ENCODE measurements at places on chromosomes 16 and 17.

DNA sequence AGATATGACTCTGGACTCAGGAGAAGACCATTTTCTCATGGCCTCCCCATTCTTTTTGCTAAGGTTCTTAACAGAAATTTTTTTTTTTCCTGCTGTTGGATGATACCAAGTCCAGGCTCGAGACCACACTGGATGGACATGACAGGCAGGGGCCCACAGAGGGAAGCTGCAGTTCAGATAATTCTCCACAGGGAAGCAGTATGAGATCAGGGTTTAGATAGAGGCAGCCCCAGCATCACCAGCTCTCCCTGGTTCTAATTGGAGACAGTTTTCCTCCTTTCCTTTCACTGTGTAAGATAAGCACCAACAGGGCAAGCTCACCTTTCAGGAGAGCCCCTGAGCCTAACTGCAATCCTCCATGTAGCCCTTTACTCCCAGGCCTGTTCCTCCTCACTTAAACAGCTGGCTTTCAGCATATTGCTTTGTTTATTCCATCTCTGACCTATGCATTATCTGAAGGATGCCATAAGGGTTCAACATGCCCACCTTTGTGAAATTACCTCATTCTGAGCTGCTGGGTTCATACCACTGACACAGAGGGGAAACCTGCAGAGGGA, 108.1 kb downstream of the SNX11 start:
- no peak for DNase-seq

DNA sequence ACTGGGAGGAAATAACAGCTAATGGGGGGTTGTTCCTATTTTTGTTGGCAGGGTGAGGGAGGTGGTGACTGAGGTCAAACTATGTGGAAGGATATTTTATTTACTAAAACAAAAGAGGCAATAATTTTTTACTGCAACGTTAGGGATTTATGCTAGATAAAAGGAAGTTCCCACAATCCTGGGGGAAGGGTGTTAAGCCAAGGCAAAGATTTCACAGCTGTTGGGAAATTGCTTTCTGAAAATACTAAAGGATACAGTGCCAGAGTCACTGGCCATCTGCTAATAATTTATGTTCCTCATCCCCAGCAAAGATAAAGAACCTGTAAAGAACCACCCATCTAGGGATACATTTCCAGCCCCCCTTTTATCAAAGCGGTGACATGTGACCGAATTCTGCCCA, 756.0 kb upstream of the RBFOX1 start:
- no peak for DNase-seq

GRCh38 chr17:17391668-17392370, 85.0 kb upstream of the MED9 start:
- DNase-seq = peak; percentile 72

GRCh38 chr17:52213451-52213850, 54.9 kb upstream of the CA10 start:
- DNase-seq = no peak

- DNase-seq = peak; percentile 17
Observed at GRCh38 chr16:80948886-80949493, 57.7 kb downstream of the CMC2 start.

Data from activated naive CD4-positive, alpha-beta T cell treated with anti-CD3 and anti-CD28 coated beads, Interleukin-2, amount 50 U/mL, for 16 hours (primary cell).